ENCODE measurements at places on chromosomes 6 and 20.

GRCh38 chr20:50330504-50331313, 140.1 kb downstream of the CEBPB start:
- DNase-seq = no peak

DNA sequence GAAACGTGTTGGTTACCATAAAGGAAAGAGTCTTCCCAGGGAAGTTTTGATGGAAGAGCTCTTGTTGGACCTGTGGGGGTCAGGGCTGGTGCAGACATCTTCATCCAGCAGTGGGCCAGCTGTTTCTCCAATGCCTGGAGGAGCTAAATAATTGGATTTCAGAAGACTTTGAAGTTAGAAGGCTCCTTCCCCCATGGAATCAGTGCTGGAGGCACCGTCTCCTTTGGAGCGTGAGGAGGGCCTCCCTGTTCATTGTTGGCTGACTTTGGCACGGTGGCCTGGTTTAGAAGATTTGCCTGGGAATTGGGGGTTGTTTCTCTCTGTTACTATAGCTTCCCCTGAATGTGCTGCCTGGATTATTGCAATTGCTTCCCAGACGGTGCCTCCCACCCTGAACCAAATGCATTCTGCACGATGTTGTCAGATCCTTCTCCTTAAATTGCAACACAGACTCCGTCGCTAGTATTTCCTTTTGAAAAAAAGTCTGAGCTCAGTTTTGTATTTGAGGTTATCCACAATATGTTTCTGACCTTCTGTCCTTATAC, 27.7 kb upstream of the KCNG1 start:
- DNase-seq = no peak

DNA sequence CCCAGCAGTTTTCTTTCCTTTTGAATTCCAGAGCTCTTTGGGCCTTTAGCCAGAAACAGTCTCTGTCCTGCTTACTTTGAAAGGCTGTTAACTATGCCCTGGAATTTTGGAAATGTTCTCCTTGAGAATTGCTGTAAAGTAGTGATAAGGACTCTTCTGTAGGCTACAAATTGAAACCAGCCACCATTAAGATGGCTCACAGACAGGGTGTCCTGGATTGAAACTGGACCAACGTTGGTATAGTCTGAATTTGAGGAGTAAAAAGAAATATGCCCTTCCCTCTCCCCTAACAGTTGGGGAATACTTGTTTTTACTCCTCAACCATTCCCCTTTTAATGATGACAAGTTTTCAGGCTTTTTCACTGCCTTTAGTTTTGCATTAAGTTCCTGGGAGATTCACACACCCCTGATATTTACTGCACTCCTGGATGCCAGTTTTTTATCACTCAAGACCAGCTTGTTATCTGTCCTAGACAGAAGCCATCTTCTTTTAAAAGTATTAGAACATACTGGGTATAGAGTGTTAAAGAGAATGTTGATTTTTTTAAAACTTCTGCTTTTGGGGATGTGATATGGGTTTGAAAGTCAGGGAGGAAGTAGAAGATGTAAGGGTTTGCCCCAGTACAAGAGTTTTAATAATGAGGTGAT, 21.9 kb downstream of the TOP1 start:
- DNase-seq = no peak

- no peak for DNase-seq
Measured at GRCh38 chr6:56724455-56724854, 81.8 kb upstream of the DST start.

Data from stimulated activated CD4-positive, alpha-beta T cell treated with anti-CD3 and anti-CD28 coated beads, Interleukin-15, amount 100 ng/mL, for 24 hours (primary cell).